ENCODE measurements at places on chromosomes 12 and 14.

GRCh38 chr12:2752676-2753371 lies 41.9 kb upstream of the FKBP4 start:
- DNase-seq: no peak

DNA sequence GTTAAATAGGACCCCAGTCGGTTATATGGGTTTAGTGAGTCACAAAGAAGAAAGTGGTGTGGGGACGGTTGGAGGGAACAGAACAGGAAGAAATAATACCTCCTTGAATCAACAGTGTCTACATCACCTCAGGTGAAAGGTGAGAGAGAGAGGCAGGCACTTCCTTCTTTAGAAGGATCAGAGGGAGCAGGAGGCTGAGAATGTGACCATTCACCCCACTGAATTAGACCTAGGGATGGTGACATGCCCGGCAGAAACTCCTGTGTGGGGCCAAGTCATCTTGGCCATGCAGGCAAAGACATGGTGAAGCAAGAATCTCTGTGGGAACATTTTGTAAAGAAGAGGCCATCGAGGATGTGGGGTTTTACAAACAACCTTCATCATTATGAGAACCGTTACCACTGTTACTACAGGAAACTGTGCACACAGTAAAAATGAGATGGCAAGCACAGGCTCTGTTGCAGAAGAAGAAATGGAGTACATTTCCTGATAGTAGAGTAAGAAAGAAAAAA lies 1196.9 kb downstream of the VRK1 start:
- DNase-seq: no peak

GRCh38 chr12:54383041-54383609 lies 1.4 kb downstream of the ZNF385A start:
- DNase-seq: peak; percentile 65

DNA sequence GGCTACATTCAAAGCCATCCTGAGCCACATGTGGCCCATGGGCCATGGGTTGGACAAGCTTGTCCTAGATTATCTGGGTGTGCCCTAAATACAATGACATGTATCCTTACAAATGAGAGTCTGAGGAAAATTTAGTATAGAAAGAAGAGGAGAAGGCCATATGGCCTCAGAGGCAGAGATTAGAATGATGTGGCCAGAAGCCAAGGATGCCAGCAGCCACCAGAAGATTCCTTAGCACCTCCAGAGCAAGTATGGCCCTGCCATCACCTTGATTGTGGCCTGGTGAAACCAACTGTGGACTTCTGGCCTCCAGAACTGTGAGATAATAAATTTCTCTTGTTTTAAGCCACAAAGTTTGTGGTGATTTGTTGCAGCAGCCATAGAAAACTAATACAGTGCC lies 436.9 kb downstream of the RGS6 start:
- no peak for DNase-seq

GRCh38 chr14:101476258-101476915 lies 84.9 kb upstream of the DIO3 start:
- no peak for DNase-seq

DNA sequence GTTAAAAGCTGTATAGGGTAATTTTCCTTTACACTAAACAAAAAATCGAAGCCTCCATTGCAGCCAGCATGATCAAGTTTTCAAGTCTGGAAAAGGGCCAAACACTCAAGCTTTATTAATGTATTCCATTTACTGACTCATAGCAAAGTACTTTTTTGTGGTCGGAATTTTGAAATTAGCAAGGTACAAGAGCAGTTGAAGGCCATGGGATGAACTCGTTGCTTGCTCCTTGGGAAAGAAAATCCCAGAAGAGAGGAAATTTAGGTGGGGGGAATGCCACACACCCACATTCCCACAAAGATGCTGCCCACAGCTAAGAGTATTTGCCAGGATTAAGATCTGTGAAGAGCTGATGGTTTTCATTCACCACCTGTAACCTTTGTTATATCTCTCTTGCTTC lies 333.7 kb downstream of the EGLN3 start:
- DNase-seq: peak; percentile 18

GRCh38 chr12:123498126-123498825 lies 35.2 kb downstream of the RILPL1 start:
- DNase-seq: no peak

GRCh38 chr12:89556976-89557375 lies 31.1 kb upstream of the POC1B start:
- DNase-seq: no peak

DNA sequence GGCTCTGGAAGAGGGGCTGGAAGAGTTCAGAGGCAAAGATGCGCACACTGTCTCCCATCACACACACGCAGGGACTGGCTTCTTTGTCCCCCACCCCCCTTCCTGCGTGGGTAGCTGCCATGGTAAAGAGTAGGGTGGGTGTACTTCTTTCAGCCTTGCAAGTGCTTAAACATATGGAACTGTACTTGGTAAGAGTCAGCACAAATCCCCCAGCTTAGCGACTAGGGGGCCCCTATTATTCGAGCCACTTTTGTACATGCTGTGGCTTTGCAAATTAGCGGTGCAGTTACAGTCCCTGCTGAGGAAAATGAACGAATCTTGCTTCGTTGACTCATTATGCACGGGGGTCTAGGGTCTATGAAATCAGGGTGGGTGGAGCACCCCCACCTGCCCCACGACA lies 123.8 kb downstream of the AACS start:
- DNase-seq: no peak

GRCh38 chr14:70144046-70144445 lies 44.7 kb downstream of the SLC8A3 start:
- no peak for DNase-seq

DNA sequence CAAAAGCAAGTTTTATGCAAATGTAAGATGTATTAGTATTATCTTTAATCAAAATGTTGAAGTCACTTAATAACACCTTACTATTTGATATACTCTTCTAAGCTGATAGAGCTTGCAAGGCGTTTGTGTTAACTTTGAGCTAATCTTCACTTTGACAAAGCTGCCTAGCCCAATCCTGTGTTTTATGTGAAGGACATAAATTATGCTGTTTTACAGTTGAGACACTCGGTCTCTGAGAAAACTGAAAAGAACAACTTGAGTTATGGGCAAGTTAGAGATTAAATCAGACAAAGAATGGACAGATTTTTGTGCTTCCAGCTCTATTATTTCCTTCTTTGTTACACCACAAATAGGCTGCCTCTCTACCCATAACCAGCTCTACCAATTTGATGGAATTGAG lies 42.0 kb upstream of the DAAM1 start:
- DNase-seq: no peak

DNA sequence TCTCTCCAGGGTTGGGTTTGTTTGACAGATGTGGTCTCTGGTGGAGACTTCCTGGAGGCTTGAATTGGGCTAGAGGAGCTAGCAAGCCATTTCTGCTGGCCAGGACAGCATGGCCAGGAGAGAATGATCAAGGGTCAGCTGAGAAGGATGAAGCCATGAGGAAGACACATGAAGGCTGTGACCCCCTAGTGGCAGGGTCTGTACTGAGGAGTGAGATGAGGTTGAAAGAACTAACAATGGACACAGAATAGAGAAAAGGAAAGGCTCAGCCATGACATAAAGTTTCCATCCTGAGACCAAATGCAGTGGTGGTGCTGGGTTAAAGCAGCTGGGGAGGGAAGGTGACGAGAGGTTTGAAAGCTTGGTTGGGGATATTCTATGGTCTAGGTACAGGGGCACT lies 89.9 kb downstream of the NT5DC3 start:
- no peak for DNase-seq

GRCh38 chr14:103562179-103562428 lies 353 bp downstream of the BAG5 start:
- no peak for DNase-seq

DNA sequence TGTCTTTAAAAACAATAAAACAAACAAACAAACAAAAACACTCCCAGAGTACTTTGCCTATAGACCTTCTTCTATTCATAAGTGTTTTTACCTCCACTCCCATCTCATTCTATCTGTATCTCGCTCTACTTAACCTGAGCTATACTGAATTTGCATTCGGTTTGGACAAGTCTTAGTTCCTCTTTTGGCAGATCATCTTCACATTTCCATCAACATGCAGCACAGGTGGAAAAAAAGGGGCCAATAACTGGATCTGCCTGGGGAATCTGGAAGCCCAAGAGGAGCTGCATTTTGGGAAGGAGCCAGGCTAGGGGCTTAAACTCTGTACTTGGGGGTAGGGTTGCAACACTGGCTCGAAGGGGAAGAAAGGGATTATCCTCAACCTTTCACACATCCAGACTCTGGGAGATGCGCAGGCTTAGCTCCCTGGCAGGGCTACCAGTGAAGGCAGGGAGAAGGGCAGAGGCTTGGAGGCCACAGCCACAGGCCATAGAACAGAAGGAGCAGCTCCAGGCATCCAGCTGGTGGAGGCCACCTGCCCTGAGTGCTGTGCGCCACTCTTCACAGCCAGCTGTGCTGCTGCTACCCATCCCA lies 4.1 kb downstream of the NINJ2 start:
- DNase-seq: no peak

DNA sequence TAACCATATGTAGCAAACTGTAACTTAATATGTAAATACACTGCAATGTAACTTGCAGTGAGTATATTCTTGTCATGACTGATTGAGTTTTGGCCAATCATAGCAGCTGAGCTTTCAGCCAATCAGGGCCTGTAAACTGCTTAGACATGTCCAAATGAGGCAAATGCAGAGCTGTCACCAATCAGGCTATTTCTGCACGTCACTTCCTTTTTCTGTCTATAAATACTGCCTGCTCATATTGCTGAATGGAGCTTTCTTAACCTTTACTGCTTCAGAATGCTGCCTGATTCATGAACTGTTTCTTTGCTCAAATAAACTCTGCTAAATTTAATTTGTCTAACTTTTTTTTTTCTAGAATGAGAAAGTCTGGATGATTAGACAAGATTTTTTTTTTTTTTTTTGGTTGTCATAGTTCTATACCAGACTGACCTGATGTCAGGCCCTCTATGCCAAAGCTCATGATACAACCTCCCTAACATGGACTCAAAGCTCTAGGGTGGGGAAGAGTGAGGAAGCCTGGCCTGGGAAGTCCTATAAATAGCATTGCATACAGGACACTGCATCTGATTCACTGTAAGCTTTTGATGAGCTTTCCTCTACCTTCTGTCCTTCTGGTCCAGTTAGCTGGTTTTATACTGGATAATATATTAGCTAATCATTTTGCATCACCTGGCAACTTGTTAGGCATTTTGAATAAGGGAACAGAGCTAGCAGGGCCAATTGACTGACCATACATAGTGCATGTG lies 12.0 kb downstream of the MGP start:
- no peak for DNase-seq

- DNase-seq: no peak
Observed at GRCh38 chr12:44874981-44875416, 1.1 kb downstream of the NELL2 start.

DNA sequence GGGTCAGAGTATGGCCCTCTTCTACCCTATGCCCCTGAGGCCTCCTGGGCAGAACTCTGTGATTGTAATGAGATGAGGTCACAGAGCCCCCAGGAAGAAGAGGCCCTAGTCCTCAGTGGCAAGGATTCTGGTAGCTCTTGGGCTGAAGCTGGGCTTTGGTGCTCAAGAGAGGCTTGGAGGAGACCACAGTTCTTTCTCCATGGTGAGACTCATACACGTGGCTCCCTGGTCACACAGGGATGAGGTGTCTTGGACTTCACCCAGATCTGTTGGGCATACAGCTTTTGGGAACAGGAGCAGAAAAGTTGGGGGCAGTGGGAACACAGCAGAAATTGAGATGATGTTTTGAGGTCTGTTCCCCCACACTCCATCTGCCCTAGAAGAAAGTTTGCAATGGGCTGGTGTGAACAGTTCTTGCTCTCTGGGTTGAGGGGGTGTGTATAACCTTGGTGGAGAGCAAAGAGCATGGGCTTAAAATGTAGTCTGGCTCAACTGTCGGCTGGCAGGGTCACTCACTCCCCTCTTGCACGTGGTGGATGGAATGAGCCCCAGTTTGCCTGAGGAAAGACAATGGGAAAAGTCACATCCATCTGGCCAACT lies at the start of gene KRT86:
Gene KRT86, plus strand, starts transcription at position 125 of the 600 bp plus-strand sequence. CDS start 27,272 bp downstream, outside the sequence.
- DNase-seq: no peak

- no peak for DNase-seq
Observed at GRCh38 chr12:76836633-76837032, 42.2 kb downstream of the CSRP2 start.

GRCh38 chr12:1852076-1852475 lies 31.7 kb downstream of the LRTM2 start:
- no peak for DNase-seq

- no peak for DNase-seq
Observed at GRCh38 chr14:65040666-65041433, 54.2 kb downstream of the FNTB start.

- no peak for DNase-seq
Observed at GRCh38 chr14:24054324-24054641, 2.5 kb downstream of the CARMIL3 start.

GRCh38 chr14:22641846-22642245 lies 2.3 kb downstream of the OR6J1 start:
- no peak for DNase-seq

- no peak for DNase-seq
Observed at GRCh38 chr12:120453977-120454376, 7.7 kb downstream of the GATC start.

Measured in BJ (cell line).